CD4-positive, alpha-beta T cell treated with Interleukin-1 beta for 1 hour (primary cell): ENCODE measurements at places on chromosomes 2 and 18.

DNA sequence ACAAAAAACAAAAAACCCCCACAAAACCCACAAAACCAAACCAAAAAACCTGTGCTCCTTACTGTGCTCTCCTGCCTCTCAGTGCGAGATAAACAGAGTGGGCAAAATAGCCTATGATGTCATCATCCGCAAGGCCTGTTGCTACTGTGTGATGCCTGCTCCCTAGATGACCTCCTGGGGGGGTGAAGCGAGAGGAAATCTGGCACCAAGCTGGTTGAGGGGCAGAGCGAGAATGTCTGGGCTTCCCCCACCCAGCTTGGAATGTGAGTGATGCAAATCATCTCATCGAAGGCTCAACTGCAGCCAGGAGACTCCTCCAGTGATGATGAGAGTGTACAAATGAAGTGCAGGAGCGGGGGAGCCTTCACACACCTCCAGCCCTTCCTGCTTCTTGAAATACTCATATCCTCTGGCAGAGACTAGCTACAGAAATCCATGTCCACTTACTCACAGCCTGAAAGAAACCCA, 57.7 kb upstream of the MAP4K3 start:
- DNase-seq = no peak

GRCh38 chr2:193331676-193332075, 1136.9 kb upstream of the TMEFF2 start:
- no peak for DNase-seq

DNA sequence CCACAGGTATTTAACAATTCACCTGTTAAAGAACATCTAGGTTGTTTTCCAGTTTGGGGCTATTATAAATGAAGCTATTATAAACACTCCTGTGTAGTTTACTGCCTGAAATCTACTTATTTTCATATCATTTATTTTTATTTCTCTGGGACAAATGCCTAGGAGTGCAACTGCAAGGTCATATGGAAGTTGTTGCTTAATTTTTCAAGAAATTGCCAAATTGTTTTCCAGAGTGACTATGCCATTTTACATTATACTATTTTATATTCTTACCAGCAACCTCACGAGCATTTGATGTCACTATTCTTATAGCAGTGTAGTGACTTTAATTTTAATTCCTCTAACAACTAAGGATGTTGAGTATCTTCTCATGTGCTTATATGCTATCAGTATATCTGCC, 298.4 kb downstream of the EXOC6B start:
- no peak for DNase-seq

- DNase-seq = peak; percentile 14
These were observed 102.8 kb upstream of the CYP1B1 start for GRCh38 chr2:38178556-38179419.

DNA sequence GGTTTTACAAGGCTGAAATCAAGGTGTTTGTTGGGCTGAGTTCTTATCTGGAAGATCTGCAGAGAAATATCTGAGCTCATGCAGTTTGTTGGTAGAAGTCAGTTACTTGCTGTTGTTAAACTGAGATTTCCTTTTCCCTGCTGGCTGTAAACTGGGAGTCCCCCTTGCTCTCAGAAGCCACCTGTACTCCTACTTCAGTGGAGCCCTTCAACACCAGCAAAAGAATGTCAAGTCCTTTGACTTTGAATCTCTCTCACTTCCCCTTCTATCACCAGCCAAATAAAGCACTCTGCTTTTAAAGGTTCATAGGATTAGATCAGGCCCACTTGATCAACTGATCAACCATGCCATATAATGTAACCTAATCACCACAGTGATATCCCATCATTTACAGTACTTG, 252.2 kb upstream of the CDH7 start:
- DNase-seq = no peak

DNA sequence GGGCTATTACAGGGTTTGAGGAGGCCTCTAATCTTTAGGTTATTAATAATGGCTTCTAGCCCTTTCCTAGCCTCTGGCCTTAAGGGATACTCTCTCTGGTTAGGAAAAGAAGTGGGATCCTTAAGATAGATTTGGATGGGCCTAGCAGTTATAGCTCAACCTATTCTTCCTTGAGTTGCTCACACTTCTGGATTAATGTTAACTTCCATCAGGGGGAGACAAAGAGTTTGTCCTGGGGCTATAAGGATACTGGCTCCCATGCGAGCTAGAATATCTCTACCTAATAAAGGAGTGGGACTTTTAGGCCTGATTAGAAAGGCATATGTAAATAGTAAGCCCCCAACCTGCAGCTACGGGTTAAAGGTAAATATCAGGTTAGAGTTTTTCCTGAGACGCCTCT, 14.3 kb upstream of the PTH2R start:
- no peak for DNase-seq

- no peak for DNase-seq
These were observed 127.2 kb downstream of the ANKRD44 start for GRCh38 chr2:197183355-197183754.

DNA sequence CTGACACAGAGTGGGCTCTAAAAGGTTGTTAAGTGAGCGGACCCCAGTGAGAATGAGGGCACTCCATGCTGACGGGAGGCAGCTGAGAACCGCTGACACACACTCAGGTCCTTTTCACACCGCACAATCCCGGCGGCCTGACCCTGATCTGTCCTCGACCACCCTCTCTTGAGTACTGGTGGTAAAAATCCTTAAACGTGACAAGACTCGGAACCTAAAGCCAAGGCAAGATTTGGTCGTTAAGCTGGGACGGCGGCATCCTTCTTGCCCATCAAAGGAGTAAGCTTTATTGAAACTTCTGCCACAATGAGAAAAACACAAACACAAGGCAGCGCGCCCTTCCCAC, 569 bp downstream of the TMX3 start:
- no peak for DNase-seq

DNA sequence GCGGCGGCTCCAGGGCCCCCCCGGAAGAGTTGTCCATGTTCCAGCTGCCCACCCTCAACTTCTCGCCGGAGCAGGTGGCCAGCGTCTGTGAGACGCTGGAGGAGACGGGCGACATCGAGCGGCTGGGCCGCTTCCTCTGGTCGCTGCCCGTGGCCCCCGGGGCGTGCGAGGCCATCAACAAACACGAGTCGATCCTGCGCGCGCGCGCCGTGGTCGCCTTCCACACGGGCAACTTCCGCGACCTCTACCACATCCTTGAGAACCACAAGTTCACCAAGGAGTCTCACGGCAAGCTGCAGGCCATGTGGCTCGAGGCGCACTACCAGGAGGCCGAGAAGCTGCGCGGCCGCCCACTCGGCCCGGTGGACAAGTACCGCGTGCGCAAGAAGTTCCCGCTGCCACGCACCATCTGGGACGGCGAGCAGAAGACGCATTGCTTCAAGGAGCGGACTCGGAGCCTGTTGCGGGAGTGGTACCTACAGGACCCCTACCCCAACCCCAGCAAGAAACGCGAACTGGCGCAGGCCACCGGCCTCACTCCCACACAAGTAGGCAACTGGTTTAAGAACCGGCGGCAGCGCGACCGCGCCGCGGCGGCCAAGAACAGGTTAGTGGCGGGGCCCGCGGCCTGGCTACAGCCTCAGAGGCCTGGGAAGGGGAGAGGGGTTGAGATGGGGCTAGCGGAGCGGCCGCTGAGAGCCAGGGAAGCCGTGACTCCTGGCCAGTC, 965 bp downstream of the SIX3 start:
- no peak for DNase-seq

- no peak for DNase-seq
These were observed 1351.3 kb upstream of the CHAC2 start for GRCh38 chr2:52416340-52416739.

DNA sequence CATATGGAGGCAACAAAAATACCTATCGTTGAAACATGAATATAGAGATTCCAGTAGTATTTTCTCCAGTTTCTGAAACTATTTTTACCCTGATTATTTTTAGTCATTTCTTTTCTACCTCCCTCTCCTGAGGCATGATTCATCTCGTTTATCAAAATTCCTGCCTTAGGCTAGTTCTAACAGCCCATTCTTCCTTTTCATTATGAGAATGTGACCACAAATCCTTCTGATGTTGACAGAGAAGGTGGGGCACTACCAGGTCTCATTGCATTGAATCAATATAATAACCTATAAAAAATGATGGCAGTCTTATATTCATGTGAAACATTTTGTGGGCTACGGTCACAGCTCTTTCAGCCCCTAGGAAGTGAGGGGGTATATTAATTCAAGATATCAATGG, 406.5 kb upstream of the UBE2E3 start:
- no peak for DNase-seq

DNA sequence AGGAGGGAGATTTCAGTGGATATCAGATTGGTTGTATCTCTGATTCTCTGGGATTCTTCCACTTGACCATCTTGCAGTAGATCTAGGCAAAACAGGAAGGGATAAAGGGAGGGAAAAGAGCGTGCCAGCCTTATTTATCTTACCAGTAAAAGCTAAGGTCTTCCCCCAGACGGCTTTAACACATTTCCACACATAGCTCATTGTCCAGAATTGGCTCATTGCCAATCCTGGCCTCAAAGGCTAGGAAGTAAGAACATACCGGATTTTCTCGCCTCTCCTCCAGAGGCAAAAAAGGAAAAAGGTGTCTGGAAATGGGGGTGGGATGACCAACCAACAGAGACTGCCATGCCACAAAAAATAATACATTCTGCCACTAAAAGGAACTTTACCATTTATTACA, 411.6 kb upstream of the NRP2 start:
- DNase-seq = no peak

DNA sequence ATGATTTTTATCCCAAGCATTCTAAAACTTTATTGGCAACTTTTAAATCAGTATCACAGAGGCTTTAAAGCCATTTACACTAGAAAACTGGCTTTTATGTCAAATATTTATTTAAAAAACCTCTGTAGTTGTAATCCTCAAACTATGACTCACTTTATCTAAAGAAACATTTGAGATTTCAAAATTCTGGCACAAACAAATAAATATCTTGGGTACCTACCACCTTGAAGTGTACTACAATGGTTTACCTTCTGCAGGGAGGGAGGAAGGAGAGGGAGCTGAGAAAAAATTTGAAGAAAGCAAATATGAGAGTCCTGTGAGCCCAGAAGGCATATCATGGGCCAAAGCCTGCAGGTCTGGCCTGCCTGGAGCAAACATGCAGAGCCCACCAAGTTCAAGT, 155.6 kb downstream of the NCKAP5 start:
- no peak for DNase-seq

DNA sequence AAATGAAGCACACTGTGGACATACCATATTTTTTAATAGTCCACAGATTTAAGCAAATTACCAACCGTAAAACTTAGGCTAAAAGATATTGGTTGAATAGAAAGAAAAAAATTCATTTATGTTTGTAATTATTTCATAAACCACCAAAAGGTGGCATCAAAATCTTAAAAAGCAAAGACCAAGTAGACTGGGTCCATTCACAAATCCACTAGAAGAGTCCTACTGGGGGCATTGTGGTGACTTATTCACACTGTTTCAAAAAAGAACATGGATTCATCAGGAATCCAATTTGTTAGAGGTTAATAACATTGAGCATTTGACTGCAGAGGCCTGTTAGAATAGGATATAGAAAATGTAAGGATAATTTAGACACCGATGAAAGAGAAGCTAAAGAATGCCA, 194.9 kb upstream of the KYNU start:
- no peak for DNase-seq

GRCh38 chr2:165700531-165700930, 93.5 kb downstream of the GALNT3 start:
- no peak for DNase-seq

- DNase-seq = no peak
These were observed 62.6 kb upstream of the HS6ST1 start for GRCh38 chr2:128380961-128381938.

GRCh38 chr2:69683170-69683971, 39.8 kb upstream of the AAK1 start:
- DNase-seq = no peak

- no peak for DNase-seq
These were observed 33.9 kb downstream of the NBAS start for GRCh38 chr2:15527074-15527739.

- DNase-seq = no peak
These were observed 186.6 kb downstream of the GBX2 start for GRCh38 chr2:235981631-235982030.

- DNase-seq = no peak
These were observed 8.4 kb downstream of the L3MBTL4 start for GRCh38 chr18:6406075-6406909.

- DNase-seq = no peak
These were observed 78.8 kb upstream of the ARHGAP28 start for GRCh38 chr18:6650747-6651146.

GRCh38 chr18:407191-407590, 93.3 kb downstream of the COLEC12 start:
- DNase-seq = no peak

DNA sequence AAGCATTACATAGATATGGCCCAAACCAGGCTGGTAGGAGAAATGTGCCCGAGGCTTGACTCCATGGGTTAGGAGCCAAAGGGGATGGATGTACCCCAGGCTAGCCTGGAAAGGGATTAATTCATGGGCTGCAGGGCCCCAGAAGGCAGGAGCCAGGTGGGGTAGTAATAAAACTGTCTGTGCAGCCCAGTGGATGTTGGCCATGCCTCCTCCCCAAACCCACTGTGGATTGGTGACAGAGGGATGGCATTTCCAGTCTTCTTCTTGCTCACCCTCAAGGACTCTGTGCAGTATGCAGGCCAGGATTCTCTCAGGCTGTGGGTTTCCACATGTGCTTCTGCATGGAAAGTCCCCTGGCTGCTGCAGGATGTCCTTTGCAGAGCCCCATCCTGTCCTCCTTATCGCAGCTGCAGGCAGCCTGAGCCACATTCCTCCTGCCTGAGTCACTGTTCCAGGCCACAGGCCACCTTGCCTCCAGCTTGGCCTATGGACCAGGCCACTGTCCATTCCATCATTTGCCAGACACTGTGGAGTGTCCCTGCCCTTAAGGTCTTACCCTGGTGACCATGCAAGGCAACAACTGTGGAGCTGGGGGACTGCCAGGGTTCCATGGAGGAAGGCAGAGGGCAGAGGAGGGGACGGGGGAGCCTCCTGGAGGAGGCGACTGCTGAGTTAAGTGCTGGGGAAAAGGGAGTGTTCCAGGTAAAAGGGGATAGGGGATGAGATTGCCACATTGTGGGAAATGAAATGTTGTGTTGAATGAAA, 38.9 kb downstream of the INO80C start:
- no peak for DNase-seq
